ENCODE measurements at places on chromosomes 7 and 10. TPM values are rescaled to one million over a fixed set of nuclear protein-coding genes. Genes with fewer than 3 reads are reported as not detected.

CPA1 gene
- total RNA-seq, result 1.1 TPM

TM9SF3 gene
- 53.5 TPM for total RNA-seq

DRGX gene
- total RNA-seq, result 17.8 TPM

MMRN2 gene
- total RNA-seq, result 1.6 TPM

TSPAN33 gene
- 49.1 TPM for total RNA-seq

SEMA3D gene
- total RNA-seq, result 5.5 TPM

Measured in SJCRH30 (cell line).